ENCODE measurements at places on chromosomes 5 and 9. TPM values are rescaled to one million over a fixed set of nuclear protein-coding genes. Genes with fewer than 3 reads are reported as not detected.

The SNAPC4 gene
- total RNA-seq, result 3.1 TPM

- DNase-seq, result peak; percentile 62
Measured at GRCh38 chr9:131530920-131531832, at the start of gene UCK1. Gene UCK1, minus strand, starts transcription at chr9:131531263. Its CDS starts 89 bp downstream, at chr9:131531174.

DNA sequence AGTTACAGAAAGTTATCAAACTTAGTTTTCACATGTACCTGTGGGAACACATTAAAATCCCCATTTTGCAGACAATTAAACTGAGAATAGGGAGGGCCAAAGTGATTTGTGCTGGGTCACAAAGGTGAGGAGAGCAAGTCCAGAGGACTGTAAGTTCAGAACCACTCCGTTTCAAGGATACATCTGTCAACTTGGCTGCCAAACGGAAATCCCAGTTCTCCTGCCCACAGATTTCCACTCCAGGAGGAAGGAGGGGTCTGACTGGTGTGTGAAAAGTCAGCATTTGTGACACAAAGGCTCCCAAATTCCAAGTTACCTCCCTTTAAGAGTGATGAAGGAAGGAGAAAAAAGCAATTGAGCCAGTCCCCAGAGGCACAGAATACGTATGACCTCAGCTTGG is 42.3 kb downstream of the PRELID2 start:
- DNase-seq, result no peak

The SEMA4D gene
- total RNA-seq, result 0.56 TPM

- no peak for DNase-seq
Measured at GRCh38 chr5:151757233-151758140, 944 bp downstream of the ATOX1 start.

DNA sequence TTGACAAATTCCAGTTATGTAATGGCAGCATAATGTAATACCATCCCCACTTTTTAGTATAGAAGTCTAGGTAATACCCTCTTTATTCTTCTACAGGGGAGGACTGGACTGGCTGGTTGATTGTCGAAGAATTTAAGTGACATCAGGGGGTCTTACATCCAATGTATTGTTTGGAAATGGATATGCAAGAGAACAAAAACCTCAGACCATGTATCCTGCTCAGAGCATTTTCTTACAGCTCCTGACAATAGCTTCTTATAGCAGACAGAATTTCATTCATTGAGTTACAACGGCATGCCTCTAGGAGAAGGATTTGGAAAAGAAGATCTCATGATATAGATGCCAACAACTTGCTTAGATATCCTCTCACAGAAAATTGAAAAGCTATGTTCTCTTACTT is 2032.3 kb downstream of the EFNA5 start:
- no peak for DNase-seq

The POU5F2 gene
- total RNA-seq, result 1.1 TPM

GRCh38 chr5:160229190-160229742 is at the start of gene FABP6:
Gene FABP6, plus strand, starts transcription at chr5:160229506. Its CDS starts 52 bp downstream, at chr5:160229558.
- DNase-seq, result no peak

The NME5 gene
- total RNA-seq, result under 0.01 TPM

DNA sequence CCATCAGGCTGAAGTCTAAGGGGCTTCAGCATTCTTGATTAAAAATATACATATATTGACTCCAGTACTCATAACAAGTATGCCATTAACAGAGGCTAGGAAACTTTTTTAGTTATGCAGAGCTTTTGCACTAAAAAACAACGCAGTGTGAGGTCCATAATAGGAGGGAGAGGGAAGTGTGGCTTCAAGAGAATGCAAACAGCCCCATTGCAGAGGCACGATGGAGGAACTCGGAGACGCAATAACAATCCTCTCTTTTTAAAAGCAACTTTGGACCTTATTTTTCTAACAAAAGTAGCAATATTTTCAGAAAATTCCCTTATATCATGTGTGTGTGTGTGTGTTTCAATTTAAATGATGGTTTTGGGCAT is 150.0 kb upstream of the PTCH1 start:
- DNase-seq, result no peak

- no peak for DNase-seq
Measured at GRCh38 chr9:34506623-34507022, 16.2 kb downstream of the ENHO start.

- DNase-seq, result peak; percentile 45
Measured at GRCh38 chr5:113293975-113294310, 140.8 kb downstream of the TSSK1B start.

DNA sequence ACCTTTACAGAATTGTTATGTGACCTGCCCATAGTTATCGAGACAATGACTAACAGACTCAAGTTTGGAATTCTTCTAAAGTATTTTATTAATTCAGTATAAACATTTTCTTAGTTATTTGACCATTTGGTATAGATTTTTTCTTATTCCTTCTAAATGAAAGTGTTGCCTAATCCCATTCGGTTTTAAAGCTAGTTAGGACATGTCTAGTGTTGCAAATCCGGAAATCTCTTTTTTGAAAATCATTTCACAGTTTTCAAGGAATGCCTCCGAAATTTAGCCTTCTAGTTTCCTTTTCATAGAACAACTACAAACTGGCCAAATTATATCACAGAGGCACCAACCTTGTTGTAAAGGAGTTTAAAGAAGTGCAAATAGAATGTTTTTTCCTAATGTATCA is 171.8 kb downstream of the XRCC4 start:
- no peak for DNase-seq

The TARS1 gene
- total RNA-seq, result 219 TPM

- no peak for DNase-seq
Measured at GRCh38 chr5:150570333-150570732, 62.4 kb downstream of the NDST1 start.

DNA sequence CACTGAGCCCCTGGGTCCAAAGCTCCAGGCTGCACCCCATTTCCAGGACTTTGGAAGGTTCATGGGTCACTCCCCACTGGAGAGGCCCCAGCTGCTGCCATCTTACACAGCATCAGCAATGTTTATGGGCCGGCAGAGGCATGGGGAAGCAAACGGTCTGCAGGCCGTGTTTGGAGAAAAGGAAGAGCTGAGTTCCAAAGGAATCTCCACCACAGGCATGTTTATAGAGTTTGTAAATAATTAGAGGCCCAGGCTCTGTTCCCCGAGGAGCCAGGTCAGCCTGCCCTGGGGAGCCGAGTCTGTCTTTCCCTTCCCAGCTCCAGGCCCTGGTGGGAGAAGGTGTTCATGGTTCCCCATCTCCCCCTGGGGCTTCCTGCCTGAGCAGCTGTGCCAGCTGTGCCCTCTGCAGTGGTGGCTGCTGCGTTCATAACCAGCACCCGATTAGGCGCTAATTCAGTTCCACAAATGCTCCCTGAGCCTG is 64.8 kb downstream of the COL27A1 start:
- DNase-seq, result peak; percentile 80

GRCh38 chr5:5140479-5141338 is 579 bp downstream of the ADAMTS16 start:
- no peak for DNase-seq

- no peak for DNase-seq
Measured at GRCh38 chr9:134571326-134571931, 70.2 kb upstream of the COL5A1 start.

The CNTLN gene
- total RNA-seq, result 5.9 TPM

DNA sequence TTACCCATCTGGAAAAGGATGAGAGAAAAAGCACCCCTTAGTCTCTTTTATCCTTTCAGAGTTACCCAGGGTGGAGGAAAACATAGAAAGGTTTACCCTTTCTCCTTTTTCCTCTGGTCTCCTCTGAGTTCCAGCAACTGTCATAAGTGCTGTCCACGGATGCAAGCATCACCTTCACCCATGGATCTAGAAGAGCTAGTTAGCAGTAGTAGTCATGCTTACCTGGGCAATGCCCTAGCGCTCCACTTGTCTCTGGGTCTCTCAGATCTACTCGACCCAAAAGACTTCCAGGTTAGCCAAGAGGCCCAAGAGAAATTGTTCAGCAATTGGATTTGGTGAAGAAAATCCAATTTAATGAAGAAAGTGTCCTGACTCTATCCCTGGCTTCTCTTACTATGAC is 656.2 kb upstream of the PTPRD start:
- DNase-seq, result no peak

- no peak for DNase-seq
Measured at GRCh38 chr9:9881692-9882091, 731.1 kb downstream of the PTPRD start.

The PCDHA9 gene
- under 0.01 TPM for total RNA-seq

DNA sequence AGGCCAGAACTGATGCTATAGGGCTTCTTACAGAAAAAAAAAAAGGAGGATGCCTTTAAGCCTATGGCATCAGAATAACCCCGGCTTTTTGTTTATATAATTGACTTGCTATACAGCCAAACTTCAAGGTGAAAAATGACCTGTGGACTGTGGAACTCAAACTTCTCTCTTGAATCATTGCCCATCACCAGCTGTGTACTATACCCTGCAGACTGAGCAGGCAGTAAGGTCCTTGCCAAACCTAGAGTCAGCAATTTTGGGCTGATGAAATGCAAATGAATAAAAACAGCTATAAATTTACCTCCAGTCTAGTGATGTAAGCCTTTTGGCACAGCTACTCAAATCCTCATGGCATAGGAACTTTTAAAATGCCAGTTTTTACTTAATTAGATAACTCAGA is 44.5 kb upstream of the PPP3R2 start:
- DNase-seq, result no peak

The PCDHGA9 gene
- total RNA-seq, result 3.9 TPM

- DNase-seq, result peak; percentile 6
Measured at GRCh38 chr5:82952326-82952725, 124.9 kb downstream of the TMEM167A start.

The PCDHB14 gene
- total RNA-seq, result 0.28 TPM

- no peak for DNase-seq
Measured at GRCh38 chr9:129072171-129072570, 8.7 kb upstream of the DOLPP1 start.

The PLCXD3 gene
- total RNA-seq, result under 0.01 TPM

The CDKN2B-AS1 gene
- 1.1 TPM for total RNA-seq

DNA sequence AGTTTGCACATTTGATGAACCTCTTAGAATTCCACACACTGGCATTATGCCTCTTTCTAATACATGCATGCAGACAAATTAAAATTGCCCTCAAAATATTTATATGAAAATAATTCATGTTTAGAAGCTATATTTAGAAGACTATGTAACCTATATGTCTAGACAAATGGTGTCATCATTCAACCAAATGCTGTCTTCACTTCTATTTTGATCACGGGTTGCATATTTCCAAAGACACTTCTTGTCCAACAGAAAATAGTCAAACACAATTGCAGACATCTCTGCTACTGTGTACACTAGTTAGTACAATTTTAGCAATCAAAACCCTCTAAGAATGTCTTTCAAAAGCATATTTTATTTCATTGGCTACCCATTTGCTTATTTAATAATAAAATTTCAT is 114.0 kb downstream of the FBXO38 start:
- no peak for DNase-seq

GRCh38 chr9:84323858-84324257 is 16.7 kb downstream of the SLC28A3 start:
- no peak for DNase-seq

DNA sequence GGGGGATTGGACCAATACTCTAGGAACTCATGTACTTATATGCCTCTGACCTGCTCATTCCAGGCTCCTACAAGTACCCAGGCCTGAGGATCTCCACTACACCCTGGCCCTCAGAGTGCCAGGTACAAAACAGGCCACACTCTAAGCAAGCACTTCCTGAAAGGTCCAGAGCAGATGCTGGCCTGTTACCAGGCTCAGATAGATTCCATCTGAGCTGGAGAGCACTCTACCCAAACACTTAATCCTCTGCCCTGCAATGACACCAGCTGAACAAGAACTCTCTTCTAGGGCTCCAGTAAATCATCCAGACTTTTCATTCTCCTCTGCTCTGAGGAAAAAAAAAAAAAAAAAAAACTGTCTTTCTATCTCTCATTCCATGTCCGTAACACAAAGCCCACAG is 2.9 kb downstream of the P4HA2 start:
- peak; percentile 48 for DNase-seq

DNA sequence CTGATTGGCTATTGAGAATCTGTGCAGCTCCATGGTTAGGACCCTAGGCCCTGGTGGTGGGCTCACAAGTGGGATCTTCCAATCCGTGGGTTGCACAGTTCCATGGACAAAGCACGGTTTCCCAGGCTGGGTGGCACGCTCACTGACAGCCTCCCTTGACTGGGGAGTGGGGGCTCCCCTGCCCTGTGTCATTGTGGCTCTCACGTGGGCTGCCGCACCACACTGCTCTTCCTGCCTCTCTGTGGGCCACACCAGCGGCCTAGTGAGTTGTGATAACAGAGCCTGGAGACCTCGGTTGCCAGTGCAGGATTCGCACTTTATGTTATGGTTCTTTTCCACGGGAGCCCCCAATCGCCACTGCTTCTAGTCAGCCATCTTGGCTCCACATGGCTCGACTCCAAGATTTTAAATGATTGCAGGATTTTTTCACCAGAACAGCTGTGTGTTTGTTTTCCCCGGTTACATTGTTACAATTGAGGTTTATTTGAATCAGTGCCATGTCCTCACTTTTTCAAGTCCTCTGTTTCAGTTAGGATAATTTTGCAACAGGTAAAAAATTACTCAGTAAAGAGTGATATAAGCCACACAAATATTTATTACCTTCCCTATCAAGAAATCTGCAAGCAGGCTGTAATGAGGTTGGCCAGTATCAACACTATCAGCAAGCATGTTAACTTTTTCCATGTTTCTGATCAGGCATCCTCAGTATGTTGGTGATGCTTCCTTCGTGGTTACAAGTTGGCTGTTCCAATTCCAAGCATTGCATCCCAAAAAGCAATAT is 253.8 kb downstream of the ZNF608 start:
- no peak for DNase-seq

- DNase-seq, result peak; percentile 12
Measured at GRCh38 chr5:125683669-125684068, 739.5 kb upstream of the GRAMD2B start.

DNA sequence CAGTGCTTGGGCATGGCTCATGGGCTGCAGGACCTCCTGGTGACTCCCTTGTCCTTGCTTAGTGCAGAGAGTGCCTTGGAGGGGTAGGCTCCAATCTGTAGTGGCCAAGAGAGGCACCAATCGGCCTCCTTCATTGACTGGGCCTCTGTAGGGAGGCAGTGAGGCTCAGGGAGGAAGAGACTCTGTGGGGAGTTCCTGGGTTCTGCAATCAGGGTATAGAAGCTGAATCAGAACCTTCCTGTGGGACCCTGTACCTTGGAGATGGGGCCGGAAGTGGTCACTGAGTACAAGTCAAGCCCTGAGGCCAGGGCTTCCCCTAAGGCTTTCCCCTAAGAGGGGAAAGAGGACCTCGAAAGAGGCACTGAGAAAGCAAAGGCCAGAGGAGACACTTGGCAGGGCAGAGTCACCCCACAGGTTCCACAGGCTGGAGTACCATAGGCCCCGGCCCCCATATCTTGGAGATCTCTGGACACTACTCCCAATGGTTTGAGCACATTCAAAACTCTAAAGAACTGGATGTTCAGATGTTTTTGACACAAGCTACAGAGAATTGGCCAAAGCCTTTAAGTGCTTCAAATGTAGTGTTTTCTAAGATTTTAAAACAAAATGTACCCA is 190.5 kb downstream of the HSPA4 start:
- DNase-seq, result no peak

The POLK gene
- 24.4 TPM for total RNA-seq

The RORB gene
- total RNA-seq, result under 0.01 TPM

GRCh38 chr5:65152131-65152530 is 329.6 kb downstream of the ADAMTS6 start:
- DNase-seq, result peak; percentile 51
